Ovary (tissue), 10 donors: ENCODE measurements at places on chromosomes 4 and X. TPM values are rescaled to one million over a fixed set of nuclear protein-coding genes. Genes with fewer than 3 reads are reported as not detected.

DNA sequence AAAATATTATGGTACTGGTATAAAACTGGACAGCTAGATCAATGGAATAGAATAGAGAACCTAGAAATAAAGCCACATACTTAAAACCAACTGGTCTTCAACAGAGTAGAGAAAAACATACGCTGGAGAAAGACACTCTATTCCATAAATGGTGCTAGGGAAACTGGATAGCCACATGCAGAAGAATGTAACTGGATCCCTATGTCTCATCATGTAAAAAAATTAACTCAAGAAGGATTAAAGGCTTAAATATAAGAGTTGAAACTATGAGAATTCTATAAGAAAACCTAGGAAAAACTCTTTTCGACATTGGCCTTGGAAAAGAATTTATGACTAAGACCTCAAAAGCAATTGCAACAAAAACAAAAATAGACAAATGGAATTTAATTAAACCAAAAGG, 114.6 kb downstream of the PCDH18 start:
- no peak for DNase-seq

DNA sequence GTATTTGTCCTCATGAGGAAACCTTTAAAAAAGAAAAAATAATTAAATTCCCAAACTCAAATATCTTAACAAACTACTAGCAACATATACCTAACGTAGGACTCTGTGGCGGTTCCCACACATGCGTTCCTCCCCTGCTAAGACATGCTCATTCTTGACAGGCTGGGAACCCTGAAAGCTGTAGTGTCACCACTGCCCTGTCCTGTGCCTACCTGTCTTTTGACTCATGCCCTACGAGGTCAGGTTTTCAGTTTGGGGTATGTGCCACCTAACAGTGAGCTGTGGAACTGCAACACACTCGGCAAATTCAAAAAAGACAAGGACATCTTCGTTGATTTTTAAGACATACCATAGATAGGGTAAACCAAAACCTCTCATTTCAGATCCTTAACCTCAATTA, 17.8 kb downstream of the IDS start:
- no peak for DNase-seq

DNA sequence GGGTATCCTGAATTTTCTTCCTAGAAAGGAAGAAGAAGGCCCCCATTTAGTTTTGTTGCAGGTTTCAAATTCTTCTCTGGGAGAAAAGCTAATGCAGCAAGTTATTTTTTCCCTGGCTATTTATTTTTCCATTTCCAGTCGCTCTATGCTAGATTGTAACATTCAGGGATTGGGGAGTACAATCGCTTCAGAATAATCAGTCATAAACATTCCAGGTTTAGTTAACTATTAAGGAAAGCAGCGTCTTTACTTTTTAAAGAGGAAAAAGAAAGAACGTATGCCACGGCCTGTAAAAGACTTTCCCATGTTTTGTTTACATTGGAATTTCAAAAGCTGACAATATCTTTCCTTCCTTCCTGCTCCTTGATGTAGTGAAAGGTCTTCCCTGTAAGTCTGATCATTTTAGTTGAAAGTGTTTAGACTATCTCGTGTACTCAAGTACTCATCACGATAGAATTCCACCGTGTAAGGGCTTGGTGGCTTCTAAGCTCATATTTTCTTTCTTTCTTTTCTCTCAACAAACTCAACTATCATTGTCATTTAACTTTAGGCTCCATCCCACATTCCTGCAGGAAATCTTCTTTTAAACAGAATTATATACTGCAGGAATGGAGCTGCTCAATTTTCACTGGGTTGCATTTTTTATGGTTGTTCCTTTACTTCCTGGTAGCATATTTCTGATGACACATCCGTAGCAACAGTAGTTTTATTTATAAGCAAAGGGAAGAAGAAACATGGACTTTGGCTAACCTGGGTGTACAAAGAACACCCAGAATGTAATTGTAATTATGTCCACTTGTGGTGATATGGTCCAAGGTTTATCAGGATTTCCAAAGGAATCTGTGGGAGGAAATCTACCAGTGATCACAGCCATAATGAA, 213.1 kb upstream of the FAT1 start:
- DNase-seq = no peak

DNA sequence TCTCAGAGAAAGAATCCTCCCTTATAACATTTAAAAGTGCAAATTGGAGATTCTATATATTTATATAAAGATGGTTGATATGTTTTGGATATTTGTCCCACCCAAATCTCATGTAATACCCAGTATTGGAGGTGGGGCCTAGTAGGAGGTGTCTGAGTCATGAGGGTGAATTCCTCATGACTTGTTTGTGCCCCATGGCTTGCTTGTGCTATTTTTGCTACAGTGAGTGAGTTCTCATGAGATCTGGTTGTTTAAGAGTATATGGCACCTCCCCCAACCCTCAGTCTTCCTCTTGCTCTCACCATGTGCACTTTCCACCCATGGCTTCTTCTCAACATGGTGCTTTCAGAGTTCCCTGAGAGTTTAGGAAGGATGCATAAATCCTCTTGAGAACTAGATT, 9.5 kb upstream of the ANKRD50 start:
- no peak for DNase-seq

- no peak for DNase-seq
These were observed 254.6 kb upstream of the LDB2 start for GRCh38 chr4:17152941-17153540.

GRCh38 chr4:28358606-28359005, 1498.0 kb downstream of the STIM2 start:
- DNase-seq = no peak

- DNase-seq = no peak
These were observed 34.7 kb upstream of the AREG start for GRCh38 chr4:74410272-74410671.

DNA sequence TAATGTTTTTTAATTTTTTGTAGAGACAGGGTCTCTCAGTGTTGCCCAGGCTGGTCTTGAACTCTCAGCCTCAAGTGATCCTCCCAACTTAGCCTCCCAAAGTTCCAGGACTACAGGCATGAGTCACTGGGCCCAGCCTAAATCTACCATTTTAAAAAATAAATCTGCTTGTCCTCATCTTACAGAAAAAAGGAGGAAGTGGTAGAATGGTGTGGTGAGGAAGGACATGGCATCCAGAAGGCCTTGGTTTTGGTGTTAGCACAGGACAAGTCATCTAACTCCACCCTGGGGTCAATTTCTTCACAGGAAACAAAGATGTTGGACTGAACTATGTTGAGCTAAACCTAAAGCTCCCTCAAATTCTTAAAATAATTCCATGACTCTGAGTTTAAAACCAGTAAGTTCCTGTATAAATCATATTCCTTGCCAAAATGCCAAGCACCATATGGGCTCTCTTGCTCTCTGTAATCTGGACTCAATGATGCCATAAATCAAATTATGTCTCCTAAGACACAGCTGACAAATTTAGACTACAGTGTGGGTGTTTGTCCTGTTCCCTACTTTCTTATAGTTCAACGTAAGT, 253.9 kb upstream of the NOCT start:
- no peak for DNase-seq

LPAR4 gene
- polyA plus RNA-seq = 1.3 TPM

EVC2 gene
- polyA plus RNA-seq = 11.4 TPM

FAM236B gene
- not detected for polyA plus RNA-seq

SUPT20HL1 gene
- polyA plus RNA-seq = 0.12 TPM
